Psoas muscle (tissue), 8 donors: ENCODE measurements at places on chromosomes 6 and 20. TPM values are rescaled to one million over a fixed set of nuclear protein-coding genes. Genes with fewer than 3 reads are reported as not detected.

DNA sequence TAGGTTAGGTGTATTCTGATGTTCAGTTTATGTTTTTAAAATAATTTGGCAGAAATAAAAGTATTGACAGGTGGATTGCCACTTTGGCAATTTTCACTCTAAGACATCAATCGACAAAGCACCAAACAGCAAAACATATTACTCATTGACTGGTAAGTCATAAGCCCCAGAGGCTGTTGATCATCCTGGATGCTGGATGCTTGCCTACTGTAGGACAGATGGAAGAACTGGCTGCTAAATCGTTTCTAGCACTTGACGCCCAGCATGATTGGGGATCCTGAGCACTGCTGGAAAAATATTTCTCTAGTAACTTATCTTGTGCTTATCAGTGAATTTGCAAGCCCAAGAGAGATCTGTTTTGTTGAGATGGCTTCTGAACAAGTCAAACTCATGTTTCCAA lies 1001.9 kb upstream of the FLRT3 start:
- no peaks in the 10 kb centered on the region for H3K27me3 ChIP-seq
- H3K4me1 ChIP-seq: no peaks in the 10 kb centered on the region
- H3K36me3 ChIP-seq: no peaks in the 10 kb centered on the region
- no peak overlapping the region for H3K4me3 ChIP-seq
- H3K27ac ChIP-seq: no peak overlapping the region

DNA sequence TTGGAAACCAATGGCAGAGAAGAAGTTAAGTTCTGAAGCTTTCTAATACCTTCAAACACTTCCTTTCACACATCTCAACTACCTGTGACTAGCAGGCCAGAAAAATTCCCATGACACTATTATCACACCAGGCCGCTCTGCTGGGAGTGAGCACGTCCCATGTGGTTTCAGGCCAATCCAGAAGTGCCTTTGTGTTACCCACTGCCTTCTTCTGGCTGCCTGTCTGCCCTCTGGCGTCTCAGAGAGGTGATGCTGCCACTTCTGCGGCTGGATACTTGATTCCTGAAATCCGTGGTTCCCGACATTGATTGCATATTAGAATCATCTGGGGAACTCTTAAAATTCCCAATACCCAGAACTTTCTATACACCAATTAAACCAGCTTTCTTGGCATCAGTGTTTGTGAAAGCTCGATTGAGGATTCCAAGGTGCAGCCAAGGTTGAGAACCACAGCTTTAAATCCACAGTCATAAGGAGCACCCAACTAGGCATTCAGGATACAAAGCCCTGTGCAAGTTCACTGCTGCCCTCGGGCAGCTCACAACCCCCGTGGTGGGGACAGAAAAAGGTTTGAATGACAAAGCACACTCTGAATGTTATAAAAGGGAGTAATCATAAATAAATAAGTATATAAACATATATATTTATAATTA lies 65.6 kb downstream of the STMND1 start:
- no peaks in the 10 kb centered on the region for H3K27me3 ChIP-seq
- peak; percentile 63 for DNase-seq
- H3K36me3 ChIP-seq: no peaks in the 10 kb centered on the region
- H3K4me3 ChIP-seq: peak overlapping the region; percentile 24
- peak overlapping the region; percentile 96 for H3K27ac ChIP-seq

GRCh38 chr6:111997853-111998208 lies 56.1 kb upstream of the CCN6 start:
- DNase-seq: peak; percentile 74
- H3K27me3 ChIP-seq: no peaks in the 10 kb centered on the region
- peaks cover 4% of the 10 kb centered on the region for H3K4me1 ChIP-seq
- H3K36me3 ChIP-seq: no peaks in the 10 kb centered on the region

DNA sequence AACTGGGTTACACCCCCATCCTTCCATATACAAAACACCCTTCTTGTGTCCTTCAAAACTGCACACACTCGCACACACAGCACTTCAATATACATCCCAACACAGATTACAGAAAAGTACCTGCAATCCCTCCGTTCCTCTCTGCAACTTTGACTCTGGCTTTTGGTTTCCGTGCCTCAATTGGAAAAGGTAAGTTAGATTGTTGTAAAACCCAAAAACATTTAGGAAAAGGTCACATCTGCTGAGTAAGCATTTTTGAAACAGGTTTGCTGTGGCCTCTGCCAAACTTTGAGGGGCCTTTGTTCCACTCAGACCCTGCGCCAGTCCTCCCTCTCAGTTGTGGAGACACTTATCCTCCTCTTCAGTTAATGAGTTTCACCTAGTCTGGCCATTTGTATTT lies 4.2 kb downstream of the NKX2-4 start:
- H3K27me3 ChIP-seq: peaks cover 26% of the 10 kb centered on the region
- DNase-seq: no peak

GRCh38 chr6:139376604-139377218 lies 2.3 kb upstream of the CITED2 start:
- H3K27ac ChIP-seq: peak overlapping the region; percentile 98
- DNase-seq: peak; percentile 56
- H3K27me3 ChIP-seq: no peaks in the 10 kb centered on the region

- H3K27me3 ChIP-seq: no peaks in the 10 kb centered on the region
- H3K4me1 ChIP-seq: no peaks in the 10 kb centered on the region
- no peak overlapping the region for H3K4me3 ChIP-seq
- no peak for DNase-seq
- no peaks in the 10 kb centered on the region for H3K36me3 ChIP-seq
Measured at GRCh38 chr20:9699181-9699580, 139.7 kb downstream of the PAK5 start.

GRCh38 chr6:7895125-7895423 lies 15.5 kb downstream of the TXNDC5 start:
- H3K36me3 ChIP-seq: peaks cover 12% of the 10 kb centered on the region
- DNase-seq: no peak
- no peak overlapping the region for H3K27ac ChIP-seq
- peaks cover 5% of the 10 kb centered on the region for H3K4me1 ChIP-seq

- H3K4me3 ChIP-seq: no peak overlapping the region
- no peaks in the 10 kb centered on the region for H3K36me3 ChIP-seq
- no peaks in the 10 kb centered on the region for H3K27me3 ChIP-seq
- no peak overlapping the region for H3K27ac ChIP-seq
- H3K4me1 ChIP-seq: peaks cover 6% of the 10 kb centered on the region
Measured at GRCh38 chr20:58818586-58819285, 32.0 kb downstream of the GNAS-AS1 start.

GRCh38 chr20:55513954-55514353 lies 491.4 kb downstream of the CBLN4 start:
- H3K4me3 ChIP-seq: no peak overlapping the region
- no peaks in the 10 kb centered on the region for H3K36me3 ChIP-seq
- no peak for DNase-seq
- H3K4me1 ChIP-seq: no peaks in the 10 kb centered on the region
- no peaks in the 10 kb centered on the region for H3K27me3 ChIP-seq

GRCh38 chr6:52106994-52107393 lies 19.6 kb upstream of the PKHD1 start:
- H3K4me3 ChIP-seq: no peak overlapping the region
- H3K27me3 ChIP-seq: no peaks in the 10 kb centered on the region
- no peaks in the 10 kb centered on the region for H3K36me3 ChIP-seq
- no peak for DNase-seq

DNA sequence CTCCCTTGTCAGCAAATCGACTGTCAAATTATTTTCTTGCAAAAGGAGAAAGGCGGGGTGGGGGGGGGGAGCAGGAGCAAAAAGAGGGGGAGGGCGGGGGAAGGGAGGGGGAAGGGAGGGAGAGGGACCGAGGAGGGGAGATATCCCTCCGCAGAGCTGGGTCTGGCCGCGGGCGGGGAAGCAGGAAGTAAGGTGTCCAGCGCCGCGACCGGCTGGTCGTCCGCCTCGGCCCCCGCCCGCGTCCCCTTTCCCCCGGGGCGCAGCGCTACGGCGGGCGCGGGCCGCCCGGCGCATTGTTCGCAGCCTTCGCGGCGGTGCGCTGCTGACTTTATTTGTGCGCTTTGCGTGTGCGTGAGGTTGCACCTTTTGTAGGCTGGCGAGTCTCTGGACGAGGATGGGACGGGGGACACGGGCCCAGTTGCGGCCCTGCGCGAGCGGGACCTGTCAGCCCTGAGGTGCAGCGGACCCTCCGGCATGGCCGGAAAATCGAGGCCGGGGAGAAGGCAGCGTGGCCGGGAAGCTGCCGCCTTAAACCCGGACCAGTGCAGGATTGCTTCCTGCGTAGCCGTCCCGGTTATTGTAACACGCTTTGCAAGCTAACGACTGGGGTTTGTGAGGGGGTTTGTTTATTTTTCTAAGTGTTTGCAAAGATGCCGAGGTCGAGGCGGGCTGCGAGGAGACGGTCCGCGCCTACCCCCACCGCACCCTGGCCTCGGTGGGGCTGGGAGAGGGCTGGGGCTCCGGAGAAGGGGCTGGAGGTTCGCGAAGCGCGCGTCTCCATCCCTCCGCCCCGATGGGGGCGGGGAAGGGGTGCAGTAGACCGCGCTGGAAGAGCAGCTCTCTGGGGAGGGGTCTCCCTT lies 675 bp upstream of the TRERF1 start:
- peak; percentile 70 for DNase-seq
- H3K4me1 ChIP-seq: no peaks in the 10 kb centered on the region
- peak overlapping the region; percentile 65 for H3K27ac ChIP-seq
- H3K4me3 ChIP-seq: peak overlapping the region; percentile 76
- H3K27me3 ChIP-seq: no peaks in the 10 kb centered on the region
- H3K36me3 ChIP-seq: no peaks in the 10 kb centered on the region

DNA sequence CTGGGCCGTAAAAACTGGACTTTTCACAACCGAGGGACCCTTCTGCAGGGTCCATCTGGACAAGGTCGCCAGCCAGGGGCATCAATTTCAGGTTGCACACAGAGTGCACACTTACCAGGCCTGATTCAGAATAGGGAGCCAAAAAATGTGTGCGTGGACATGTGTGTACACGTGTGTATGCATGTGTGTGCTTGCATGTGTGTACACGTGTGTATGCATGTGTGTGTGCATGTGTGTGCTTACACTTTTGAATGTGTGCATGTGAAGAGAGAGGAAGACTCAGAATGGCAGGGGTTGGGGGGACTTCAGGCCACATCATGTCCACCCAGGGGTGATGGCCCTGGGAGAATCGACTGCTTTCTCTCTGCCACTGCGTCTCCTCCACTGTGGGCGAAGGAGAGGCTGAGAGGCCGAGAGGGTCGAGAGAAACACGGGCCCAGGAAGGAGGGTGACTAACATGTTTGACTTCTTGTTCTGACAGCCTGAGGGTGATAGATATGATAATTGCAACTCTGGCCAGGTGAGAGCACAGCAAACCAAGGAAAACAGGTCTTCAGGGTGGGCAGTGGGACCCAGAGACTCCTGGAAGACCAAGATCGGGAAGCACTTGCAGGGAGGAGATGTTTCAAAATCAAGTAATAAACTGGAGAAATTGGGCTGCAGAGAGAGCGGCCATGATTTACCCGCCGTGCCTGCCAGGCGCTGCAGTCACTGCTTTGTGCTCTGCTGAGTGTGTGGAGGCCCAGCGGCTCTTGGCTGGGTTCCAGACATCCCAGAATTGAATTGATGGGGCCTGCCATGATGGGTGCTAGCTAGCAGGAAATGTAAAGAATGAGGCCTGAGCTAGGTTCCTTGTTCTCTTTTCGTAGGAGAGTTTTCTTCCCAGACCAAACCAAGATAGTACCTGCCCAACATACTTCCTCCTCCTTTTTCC lies 310.8 kb downstream of the QKI start:
- H3K4me3 ChIP-seq: no peak overlapping the region
- no peaks in the 10 kb centered on the region for H3K36me3 ChIP-seq
- H3K4me1 ChIP-seq: peaks cover 2% of the 10 kb centered on the region
- H3K27ac ChIP-seq: no peak overlapping the region
- no peak for DNase-seq

- DNase-seq: no peak
- no peaks in the 10 kb centered on the region for H3K36me3 ChIP-seq
- no peaks in the 10 kb centered on the region for H3K27me3 ChIP-seq
Measured at GRCh38 chr6:137646484-137646883, 152.3 kb upstream of the OLIG3 start.

Gene AIF1
- 2.6 TPM for total RNA-seq

DNA sequence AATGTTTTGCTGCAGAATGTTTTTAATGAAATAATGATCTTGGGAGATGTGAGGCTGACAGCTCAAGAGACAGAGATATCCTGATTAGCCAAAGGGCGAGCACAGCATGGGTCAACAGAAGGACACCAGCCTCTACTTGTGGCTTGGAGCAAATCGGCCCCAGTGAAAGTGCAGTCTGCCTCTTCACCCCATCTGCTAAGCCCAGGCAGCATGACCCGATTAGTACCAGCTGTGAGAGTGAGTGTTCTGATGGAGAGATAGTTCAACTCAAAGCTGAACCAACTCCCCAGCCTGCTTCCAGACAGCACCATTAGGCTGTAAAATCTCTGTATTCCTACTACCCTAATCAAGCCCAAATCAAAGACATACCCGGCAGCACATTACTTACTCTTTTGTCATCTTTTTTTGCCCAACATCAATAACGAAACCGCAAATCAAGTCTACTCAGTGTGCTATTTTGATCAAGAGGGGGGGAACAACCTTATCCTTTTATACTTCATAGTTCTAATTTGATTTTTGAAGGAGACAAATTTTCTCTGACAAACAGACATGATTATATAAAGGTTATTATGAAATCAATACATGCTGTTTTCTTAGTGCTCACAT lies 514.1 kb upstream of the NRSN1 start:
- H3K4me3 ChIP-seq: no peak overlapping the region
- H3K4me1 ChIP-seq: no peaks in the 10 kb centered on the region
- H3K27ac ChIP-seq: no peak overlapping the region

Gene SLC35B2
- total RNA-seq: 22.4 TPM

- no peak for DNase-seq
- H3K27ac ChIP-seq: peak overlapping the region; percentile 97
- H3K4me3 ChIP-seq: peak overlapping the region; percentile 89
- no peaks in the 10 kb centered on the region for H3K27me3 ChIP-seq
- H3K4me1 ChIP-seq: peaks cover 51% of the 10 kb centered on the region
Measured at GRCh38 chr6:16130437-16130891, 1.6 kb downstream of the MYLIP start.

GRCh38 chr6:145562771-145563615 lies 172.3 kb downstream of the EPM2A start:
- no peak overlapping the region for H3K4me3 ChIP-seq
- no peak overlapping the region for H3K27ac ChIP-seq
- no peaks in the 10 kb centered on the region for H3K4me1 ChIP-seq
- no peaks in the 10 kb centered on the region for H3K36me3 ChIP-seq

- peaks cover 10% of the 10 kb centered on the region for H3K27me3 ChIP-seq
- DNase-seq: peak; percentile 70
- H3K27ac ChIP-seq: no peak overlapping the region
- H3K36me3 ChIP-seq: no peaks in the 10 kb centered on the region
Measured at GRCh38 chr6:147506704-147507114, 1.8 kb upstream of the SAMD5 start.

Gene OR2H1
- not detected for total RNA-seq

Gene WFDC10B
- total RNA-seq: not detected
